Hippocampal formation (tissue), 2 donors: ENCODE measurements at places on chromosomes 3 and 15.

- no peak for DNase-seq
Measured at GRCh38 chr3:123609063-123609462, 24.2 kb upstream of the HACD2 start.

GRCh38 chr3:98592345-98592935 is 971 bp downstream of the CPOX start:
- no peak for DNase-seq

DNA sequence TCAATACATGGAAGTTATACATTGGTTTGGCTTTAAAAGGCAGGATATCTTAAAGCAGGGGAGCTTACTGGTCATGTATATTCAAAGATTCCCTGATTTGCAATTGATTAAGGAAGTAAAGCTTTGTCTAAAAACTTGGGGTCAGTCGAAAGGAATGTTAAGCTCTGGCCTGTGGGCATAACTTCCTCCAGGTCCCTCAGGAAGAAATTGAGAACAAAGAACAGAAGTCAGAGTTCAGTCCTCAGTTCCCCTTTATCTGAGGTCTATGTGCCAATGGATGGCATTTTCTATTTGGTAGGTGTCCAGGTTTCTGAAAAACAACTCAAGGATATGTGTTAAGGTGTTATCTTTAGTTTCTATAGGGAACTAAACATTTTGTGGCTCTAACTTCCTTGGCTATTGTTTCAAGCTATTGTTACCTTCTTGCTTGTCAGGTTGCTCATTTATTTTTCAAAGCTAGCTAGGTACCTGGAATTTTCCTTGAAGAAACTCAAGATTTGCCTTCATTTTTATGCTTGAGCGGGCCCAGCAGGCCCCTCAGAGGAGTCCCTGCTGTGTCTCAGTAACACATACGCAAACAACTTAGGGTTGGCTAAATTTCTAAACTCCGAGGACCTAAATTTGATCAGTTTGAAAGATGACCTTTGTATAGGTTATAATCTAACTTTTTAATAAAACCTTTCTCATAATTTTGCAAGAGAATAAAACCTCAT is 135.0 kb upstream of the UBE2E2 start:
- DNase-seq: no peak

DNA sequence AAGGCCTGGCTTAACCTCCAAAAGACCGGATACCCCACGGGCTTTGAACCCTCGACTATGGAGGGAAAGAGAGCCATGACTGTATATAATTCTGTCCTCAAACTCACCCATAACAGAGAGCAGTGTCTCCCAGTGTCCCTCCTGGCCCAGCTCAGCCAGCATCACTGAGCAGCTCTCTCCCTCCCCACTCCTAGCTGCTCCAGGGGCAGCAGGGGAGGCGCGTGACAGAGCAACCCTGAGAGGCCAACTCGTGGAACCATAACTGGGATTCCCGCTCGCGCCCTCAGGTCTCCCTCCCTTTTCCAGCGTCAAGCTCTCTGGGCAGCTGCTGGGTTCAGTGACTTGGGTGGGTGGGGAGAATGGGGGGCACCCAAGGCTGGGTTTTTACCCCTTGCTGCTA is 561 bp upstream of the CPLX3 start:
- DNase-seq: no peak

DNA sequence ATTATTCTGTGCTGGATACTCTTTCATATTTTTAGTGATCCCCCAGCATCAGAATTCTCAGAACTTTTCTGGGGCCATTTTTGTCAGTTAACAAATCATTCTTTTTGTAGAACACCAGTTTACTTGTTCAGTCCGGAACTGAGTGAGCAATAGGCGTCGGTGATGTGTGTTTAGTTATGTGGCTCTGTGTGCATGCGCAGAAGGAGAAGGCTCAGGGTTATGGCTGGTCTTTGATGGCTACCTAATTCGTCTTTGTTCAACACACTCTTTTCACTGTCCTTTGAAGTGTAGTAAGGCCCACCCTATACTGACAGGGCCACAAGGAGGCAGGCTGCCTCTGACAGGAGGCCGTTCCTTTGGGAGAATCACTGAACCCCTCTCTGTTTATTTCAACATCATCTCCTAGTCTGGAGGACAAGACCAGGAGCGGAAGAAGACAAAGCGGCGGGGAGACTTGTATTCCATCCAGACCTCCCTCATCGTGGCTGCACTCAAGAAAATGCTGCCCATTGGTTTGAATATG is 158.2 kb upstream of the CHRM5 start:
- no peak for DNase-seq

DNA sequence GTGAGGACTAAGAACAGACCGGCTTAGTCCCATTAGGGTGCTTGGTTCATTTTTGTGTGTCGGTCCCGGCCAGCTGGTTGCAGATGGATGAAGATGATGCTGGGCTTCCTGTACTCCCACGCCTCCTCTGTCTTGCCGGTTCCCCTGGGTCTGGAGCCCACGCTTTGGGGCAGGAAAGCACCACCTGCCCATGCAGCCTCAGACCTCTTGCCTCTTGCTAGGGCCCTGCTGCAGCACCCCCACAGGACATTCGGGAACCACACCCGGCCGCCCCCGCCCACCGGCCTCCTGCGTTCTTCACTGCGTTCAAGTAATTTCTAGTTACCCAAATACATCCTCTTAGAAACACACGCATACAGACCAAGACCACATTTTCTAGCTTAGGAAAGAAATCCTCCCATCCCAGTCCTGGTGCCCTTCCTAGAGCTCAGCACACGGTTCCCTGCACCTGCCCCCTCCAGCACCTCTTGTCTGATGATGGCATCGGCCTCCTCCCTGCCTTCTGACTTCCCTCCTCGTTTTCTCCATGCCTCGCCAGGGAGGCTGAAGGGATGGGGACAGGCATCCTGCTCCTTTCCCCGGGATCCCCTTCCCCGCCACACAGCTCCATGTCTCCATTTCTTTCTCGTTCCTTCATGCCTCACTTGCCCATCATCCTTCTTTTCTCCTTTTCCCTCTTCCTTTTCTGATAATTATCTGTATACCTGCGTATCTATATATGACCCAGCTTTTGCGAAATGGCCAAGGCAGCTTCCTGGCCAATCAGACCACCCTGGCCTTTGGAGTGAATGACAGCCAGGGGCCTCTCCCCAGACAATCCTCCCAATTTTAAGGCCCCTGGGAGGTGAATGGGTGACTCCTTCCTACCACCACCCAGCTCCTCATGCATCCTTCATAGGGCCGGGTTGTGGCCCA is 30.9 kb downstream of the FAM3D start:
- no peak for DNase-seq

DNA sequence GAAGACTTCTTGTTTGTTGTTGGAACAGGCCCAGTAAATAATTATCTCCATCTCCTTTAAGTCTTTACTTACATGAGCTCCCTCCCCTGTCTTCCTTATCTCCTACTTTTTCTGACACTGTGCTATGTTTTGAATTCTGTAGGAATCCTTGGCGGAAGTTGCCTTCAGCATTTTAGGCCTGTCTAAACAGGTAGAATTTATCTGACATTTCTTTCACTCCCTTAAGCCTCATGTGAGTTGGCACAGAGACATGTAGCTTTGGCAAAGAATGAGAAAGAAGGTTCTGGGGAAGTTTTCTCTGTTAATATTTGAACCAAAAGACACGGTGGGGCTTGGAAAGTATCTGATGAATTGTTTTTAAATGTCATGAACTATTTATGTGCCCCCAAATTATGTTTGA is 8.1 kb downstream of the MCTP2 start:
- no peak for DNase-seq

GRCh38 chr3:48945891-48946549 is 27.4 kb downstream of the ARIH2 start:
- no peak for DNase-seq

GRCh38 chr15:100256101-100256969 is 85.4 kb downstream of the ADAMTS17 start:
- no peak for DNase-seq

DNA sequence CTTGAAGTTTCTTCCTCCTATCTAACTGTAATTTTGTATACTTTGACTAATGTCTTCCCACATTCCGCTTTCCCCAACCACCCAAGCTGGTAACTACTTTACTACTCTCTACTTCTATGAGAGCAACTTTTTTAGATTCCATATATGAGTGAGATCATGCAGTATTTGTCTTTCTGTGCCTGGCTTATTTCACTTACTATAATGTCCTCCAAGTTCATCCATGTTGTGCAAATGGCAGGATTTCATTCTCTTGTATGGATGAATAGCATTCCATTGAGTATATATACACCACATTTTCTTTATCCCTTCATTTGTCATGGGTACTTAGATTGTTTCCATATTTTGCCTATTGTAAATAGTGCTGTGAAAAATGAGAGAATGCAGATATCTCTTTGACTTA is 78.5 kb upstream of the CCNL1 start:
- no peak for DNase-seq
